ENCODE measurements at places on chromosomes 3 and 15. TPM values are rescaled to one million over a fixed set of nuclear protein-coding genes. Genes with fewer than 3 reads are reported as not detected.
A peak's percentile ranks its signal among the peaks of the same experiment; 100 is the strongest.

- peak; percentile 65 for DNase-seq
Measured at GRCh38 chr3:72907731-72908620, 20.1 kb downstream of the GXYLT2 start.

DNA sequence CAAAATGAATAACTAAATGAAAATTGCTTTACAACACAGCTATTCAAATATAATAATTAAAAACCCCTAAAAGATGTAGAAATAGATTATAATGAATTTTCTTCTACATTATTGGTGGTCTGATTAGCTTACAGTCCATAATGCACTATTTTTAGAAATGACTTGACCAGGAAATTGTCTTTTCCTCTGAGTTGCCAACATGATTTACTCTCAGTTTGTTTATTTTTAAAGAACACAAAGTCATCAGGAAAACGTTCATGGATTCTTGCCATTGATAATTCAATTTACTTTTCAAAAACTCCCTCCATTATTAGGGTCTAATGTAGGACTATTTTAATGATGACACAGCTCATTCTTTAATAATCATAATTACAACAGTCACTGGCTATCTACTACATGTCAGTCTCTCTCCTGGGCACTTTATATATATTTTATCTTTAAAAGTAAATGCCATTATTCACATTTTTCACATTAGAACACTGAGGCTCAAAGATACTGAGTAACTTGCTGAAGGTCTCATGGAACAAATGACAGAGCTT lies 1.1 kb downstream of the TM4SF18 start:
- peak; percentile 81 for DNase-seq

DNA sequence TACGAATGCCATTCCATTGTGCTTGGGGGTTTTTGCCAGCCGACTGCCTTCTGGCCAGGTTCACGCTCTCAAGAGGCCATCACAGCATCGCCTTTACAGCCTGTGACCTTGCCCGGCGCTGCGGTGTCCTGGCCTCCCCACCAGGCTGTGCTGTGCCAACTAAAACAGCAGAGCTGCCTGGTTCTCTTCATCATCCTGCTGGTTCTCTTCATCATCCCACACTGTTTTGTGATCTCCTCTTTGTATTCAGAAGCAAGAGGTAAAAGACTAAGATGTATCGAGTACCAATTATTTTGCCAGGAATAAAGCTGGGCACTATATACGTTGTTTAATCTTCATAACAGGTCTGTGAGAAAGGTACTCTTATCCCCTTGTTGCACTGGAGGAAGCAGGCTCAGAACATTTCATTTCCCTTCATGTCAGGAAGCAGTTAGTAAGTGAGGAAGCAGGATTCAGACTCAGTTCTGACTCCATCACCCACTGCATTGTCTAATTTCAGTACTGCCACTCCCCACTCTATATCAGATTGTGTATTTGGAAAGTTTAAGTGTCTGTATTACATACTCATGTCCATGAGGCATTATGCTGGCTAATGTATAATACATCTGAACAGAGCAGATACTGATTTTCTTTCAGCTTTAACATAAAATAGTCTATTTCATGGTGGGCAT lies 92.7 kb downstream of the LRRC28 start:
- peak; percentile 75 for DNase-seq

EIF4E3 gene
- polyA plus RNA-seq = 1.3 TPM

GRCh38 chr15:101538996-101539395 lies 49.5 kb upstream of the PCSK6 start:
- no peak for DNase-seq

SCG5 gene
- 3.4 TPM for polyA plus RNA-seq

GRCh38 chr3:5994651-5995050 lies 807.1 kb downstream of the EDEM1 start:
- no peak for DNase-seq

GRIP2 gene
- not detected for polyA plus RNA-seq

DNA sequence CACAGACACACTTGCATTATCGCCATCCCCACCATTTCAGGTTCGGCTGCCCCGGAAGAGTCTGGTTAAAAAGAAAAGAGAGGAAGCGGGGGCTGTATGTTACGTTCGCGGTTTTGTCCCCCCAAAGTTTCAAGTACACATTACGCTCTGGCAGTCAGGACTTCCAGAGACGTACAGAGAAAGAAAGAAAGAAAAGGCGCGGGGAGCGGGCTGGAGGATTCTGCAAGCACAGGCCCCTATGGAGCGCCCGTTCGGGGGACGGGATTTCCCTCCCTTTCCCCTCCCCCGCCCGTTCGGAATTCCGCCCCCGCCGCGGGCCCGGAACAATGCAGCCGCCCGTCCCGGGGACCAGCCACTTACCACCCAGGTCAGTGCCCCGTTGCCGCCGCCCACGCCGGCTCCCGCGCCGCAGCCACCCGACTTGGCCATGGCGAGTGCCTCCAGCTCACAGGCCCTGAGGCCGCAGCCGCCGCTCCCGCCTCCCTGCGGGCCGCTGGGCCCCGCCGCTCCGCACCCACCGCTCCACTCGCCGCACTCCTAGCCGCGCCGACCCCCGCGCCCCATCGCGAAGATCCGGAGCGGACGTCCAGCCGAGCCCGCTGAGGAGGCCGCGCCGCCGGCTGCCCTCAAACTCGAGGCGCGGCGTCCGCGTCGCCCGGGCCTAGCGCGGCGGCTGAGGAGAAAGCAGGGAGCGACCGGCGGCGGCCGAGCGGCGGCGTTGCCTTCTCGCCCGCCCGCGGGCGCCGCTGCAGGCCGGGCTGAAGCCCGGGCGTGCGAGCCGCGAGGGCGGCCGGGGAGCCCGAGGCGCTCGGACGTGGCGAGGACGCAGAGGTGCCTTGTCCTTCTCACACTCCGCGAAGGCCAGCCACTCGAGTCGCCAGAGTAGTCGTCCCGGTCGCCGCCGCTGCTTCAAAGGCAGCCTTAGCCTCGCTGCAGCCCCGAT lies 567 bp downstream of the TOP2B start:
- peak; percentile 64 for DNase-seq

GPX1 gene
- 1,348 TPM for polyA plus RNA-seq

DNAH1 gene
- polyA plus RNA-seq = 6.0 TPM

MORC1 gene
- not detected for polyA plus RNA-seq

GRCh38 chr3:168051070-168051469 lies 44.7 kb downstream of the GOLIM4 start:
- DNase-seq = no peak

DNA sequence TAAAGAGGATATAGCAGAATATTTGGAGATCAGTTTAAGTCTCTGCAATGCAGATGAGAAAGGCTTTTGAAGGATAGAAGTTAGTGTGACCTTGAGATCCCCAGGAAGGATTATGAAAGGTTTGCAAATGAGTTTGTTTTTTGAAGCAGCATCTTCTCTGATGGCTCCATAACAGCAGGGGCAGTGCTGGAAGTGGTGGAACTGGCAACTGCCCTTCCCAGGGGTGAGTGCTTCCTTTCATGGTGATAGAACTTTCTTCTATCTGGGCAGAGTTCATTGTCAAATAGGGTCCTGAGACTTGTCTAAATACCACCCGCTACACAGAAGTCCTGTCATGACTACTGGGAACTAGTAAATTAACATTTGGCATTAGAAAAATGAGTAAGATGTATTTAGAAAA lies 314.2 kb upstream of the MCTP2 start:
- DNase-seq = no peak

Data from endothelial cell of umbilical vein (primary cell).